ENCODE measurements at places on chromosomes 4 and X. TPM values are rescaled to one million over a fixed set of nuclear protein-coding genes. Genes with fewer than 3 reads are reported as not detected.
A peak's percentile ranks its signal among the peaks of the same experiment; 100 is the strongest.

The FAM156A gene
- total RNA-seq = 20.6 TPM

The CDKL5 gene
- 1.1 TPM for total RNA-seq

The SH3RF1 gene
- 0.34 TPM for total RNA-seq

The ANKRD50 gene
- total RNA-seq = 0.54 TPM

The DMRTC1 gene
- total RNA-seq = not detected

The PF4V1 gene
- not detected for total RNA-seq

The PNMA5 gene
- not detected for total RNA-seq

The BGN gene
- not detected for total RNA-seq

The MAP7D3 gene
- 13.4 TPM for total RNA-seq

DNA sequence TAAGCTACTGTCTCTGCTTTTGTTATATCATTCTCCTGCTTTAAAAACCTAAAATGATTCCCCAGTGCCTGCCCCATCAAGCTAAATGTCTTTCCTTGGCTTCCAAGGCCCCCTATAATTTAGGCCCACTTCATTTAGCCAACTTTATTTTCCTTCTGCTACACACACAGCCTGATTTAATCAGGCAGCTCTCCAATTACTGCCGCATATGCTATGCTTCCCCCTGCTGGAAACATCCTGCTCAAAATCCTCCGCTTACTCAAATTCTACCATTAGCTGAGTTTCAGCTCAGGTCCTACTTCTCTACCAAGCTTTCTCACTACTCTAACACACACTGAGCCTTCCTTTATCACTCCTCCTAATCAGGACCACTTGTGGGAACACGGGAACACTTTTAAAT is 17.0 kb downstream of the LAMP2 start:
- DNase-seq = no peak

DNA sequence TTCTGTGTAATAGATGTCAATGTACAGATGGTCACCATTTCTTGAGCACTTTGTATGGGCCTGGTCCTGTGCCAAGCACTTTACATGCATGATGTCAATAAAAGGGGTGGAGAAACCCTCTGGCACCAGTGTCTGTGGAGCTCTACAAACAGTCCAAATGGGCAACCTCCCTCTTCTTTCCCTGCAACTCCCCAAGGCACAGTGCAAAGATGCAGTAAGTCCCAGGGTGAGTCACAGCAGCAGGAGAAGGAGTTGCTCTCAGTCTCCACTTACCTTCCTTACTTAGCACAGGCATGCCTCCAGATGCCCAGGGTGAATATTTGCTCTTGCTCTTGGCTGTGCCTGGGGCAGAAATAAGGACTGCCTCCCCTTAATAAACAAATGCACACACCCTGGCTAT is 4.3 kb downstream of the OCIAD2 start:
- DNase-seq = no peak

GRCh38 chrX:12890467-12890866 is 16.0 kb upstream of the TLR8 start:
- DNase-seq = no peak

DNA sequence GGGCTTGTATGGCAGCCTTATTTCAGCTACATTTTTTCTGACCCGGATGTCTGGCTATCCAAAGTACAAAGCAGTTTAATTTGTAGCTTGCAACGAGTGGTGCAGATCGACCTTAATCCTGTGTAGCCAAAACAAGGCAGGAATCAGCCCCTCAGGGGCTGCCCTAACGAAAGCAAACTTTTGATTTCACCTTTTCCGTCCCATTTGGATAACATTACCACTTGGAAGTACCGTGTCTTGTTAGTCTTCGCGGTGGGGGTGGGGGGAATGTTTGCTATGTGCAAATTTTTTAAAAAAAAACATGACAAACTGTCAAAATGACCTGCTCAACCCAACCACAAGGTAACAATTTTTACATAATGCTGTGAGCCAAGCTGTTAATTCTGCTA is 766 bp upstream of the DNAJB14 start:
- peak; percentile 26 for DNase-seq

DNA sequence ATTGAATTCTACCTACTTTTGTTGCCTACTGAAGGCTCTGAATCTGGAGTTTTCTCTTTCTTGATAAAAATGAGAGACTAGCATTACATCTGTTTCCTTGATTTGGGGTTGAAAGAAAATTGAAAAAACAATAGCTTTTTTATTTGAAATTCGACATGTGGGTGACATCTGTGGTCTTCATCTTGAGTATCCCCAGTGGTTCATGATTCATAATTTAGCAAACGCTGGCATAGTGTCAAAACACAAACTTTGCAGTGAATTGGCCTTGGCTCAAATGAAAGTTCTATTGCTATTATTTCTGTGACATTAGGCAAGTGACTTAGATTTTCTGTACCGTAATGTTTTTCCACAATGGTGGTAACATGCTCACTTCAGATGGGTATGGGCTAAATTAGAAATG is 747.6 kb downstream of the PCDH7 start:
- no peak for DNase-seq

DNA sequence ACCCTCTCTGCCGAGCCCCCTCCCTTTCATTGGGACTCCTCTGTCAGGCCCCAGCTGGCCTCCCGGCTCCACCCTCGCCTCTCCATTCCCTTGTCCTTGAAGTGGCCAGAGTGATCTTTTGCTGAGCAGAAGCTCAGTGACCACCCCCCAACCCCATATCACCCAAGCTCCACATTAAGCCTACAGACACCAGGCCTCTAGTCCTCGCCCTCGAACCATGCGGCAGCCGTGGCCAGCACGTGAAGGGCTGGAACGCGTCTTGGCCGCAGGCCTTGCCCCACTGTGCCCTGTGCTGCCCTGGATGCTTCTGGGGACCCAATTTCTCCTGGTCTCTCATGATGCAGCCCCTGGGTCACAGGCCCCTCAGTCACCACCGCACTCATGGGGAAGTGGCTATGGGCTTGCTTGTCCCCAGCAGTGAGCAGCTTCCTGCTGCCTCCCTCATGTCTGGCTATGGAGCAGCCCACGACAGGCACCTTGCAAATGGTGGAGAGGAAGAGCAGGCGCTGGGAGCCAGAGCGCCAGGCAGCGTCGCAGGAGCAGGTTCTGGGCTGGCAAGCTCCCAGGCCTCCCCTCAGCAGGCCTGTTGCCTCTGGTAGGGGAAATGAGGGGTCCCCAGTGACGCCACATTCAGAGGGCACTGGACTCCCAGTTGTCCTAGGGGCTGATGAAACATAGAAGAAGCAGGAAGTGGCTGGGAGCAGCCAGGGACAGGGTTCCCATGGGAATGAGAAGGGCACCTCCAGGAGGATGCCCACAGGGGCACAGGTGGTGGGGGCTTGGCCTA is 757 bp upstream of the SRPK3 start:
- no peak for DNase-seq

DNA sequence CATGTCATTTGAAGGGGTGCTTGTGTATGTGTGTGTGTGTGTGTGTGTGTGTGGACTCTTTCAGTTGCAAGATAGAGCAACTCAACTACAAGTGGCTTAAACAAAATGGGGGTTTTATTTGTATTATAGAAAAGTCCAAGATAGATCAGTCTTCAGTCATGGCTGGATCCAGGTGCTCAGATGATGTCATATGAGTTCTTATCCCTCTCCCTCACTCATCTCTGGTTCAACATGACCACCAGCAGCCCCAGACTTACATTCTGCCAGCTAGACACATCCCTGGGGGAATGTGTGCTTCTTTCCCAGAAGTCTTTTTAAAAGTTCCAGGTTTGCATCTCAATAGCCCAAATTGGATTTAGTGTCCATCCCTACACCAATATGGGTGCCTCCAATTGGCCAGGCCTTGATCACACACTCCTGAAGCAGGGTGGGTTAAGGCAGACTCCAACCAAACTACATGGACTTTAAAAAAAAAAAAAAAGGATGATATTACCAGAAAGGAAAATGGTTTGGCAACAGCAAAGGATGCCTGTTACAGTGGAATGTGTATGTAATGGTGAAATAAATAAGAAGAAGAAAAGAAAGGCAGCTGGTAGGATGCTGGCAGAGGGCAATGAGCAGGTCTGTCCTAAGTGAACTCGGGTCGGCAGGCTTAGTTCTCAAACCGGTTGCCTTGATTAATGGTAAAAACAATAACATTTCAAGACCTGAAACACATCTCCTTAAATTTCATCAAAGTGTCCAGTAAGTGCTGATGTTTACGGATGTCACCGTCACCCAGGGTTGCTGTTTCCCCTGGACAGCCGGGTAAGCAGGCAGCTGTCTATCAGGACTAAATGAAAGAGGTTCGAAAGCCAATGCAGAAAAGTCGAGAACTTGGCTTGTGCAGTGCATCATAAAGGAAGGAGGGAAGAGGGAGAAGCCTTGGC is 107.7 kb downstream of the SMIM20 start:
- DNase-seq = no peak

DNA sequence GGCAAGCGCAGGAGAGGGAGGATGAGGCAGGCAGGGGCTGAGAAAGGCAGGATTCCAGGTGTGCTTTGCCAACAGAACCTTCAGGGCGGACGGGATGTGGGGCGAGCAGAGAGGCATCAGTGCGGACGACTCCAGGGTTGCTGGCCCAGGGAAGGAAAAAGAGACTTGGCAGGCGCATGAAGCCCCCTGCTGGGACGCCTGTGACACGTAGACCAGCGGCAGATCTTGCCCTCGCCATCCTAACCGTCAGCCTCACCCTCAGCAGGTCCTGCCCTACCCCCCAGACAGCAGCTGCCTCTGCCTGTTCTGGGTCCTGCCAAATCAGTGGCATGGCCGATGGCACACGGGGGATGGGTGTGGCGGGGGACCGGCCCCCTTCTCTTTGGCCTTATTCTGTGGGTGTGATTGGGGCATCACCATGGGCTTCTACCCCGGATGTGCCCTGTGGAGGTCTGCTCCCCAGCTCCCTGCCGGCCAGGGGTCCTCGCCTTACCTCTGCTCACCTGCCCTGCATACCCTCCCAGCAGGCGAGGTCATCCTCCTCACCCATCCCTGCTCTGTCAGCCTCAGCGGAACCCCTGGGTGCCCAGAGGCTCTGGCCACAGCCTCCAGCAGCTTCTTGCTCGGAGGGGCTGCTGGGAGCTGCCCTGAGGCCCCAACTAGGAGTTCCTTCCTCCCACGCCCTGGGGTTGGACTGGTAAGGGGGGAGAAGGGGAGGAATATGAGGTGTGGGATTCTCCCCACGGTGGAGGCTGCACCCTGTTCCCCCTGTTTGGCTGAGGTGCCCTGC is 2.9 kb upstream of the SH3BP2 start:
- no peak for DNase-seq

- DNase-seq = no peak
Measured at GRCh38 chr4:103008875-103009729, 10.4 kb downstream of the SLC9B1 start.

DNA sequence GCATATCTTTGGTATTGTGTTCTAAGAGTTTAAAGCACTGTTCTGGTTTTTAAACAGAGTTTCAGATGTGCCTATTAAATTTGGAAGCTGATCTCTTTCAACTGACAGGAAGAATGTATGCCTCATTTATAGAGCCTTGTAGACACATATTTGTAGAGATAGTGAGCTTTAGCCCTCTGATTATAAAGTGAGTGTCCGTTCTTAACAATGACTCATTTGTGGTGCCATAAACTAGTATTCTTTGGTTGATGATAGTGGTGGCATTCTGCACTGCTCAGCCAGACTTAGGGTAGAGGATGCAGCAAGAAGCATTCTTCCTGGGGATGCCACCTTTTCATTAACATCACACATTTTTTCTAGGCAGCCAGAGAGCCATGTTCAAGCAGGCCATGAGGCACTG is 121.7 kb downstream of the TLL1 start:
- DNase-seq = no peak

- no peak for DNase-seq
Measured at GRCh38 chr4:153785910-153786721, 2.8 kb downstream of the SFRP2 start.

GRCh38 chrX:72621163-72621562 is 48.5 kb upstream of the HDAC8 start:
- peak; percentile 1 for DNase-seq

- no peak for DNase-seq
Measured at GRCh38 chr4:43357252-43357974, 464.9 kb downstream of the GRXCR1 start.

GRCh38 chr4:156228676-156229075 is 275.0 kb upstream of the CTSO start:
- no peak for DNase-seq

DNA sequence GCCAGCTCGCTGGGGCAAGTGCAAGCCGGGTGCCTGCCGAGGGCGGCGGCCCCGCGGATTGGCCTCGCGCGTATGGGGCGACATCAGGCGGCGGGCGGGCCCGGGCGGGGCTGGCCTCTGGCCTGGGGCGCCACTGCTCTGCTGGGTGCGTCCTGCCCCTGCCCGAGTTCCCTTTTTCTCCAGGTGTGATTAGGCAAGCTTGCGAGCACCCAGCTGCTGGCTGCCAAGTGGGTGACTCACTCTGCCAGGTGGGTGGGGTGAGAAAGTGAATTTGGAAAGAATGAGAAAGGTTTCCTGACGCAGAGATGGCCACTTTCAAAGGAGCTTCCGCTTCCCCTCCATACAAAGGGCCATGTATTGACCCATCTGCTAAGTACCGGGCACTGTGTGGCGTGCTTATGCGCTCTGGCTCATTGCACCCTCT is 32.5 kb downstream of the FGFBP1 start:
- peak; percentile 62 for DNase-seq

Data from activated CD8-positive, alpha-beta T cell treated with anti-CD3 and anti-CD28 coated beads for 36 hours (primary cell).